ENCODE measurements at places on chromosomes 6 and 20. TPM values are rescaled to one million over a fixed set of nuclear protein-coding genes. Genes with fewer than 3 reads are reported as not detected.

The MAFB gene
- total RNA-seq, result 34.2 TPM

The ACSS1 gene
- total RNA-seq, result 55.4 TPM

The ANKRD66 gene
- total RNA-seq, result not detected

GRCh38 chr6:109561844-109562243 lies 78.8 kb upstream of the ZBTB24 start:
- no peak for DNase-seq

GRCh38 chr20:9500121-9500520 lies 14.3 kb upstream of the LAMP5 start:
- no peak for DNase-seq

DNA sequence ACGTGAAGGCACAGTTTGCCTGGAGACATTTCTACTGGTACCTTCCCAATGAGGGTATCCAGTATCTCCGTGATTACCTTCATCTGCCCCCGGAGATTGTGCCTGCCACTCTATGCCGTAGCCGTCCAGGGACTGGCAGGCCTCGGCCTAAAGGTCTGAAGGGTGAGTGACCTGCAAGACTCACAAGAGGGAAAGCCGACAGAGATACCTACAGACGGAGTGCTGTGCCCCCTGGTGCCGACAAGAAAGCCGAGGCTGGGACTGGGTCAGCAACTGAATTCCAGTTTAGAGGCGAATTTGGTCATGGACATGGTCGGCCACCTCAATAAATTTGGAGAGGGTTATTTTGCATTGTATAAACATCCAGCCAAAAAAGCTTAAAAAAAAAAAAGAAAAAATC lies 420.3 kb upstream of the FLRT3 start:
- DNase-seq, result no peak

GRCh38 chr20:8251201-8251575 lies 119.1 kb downstream of the PLCB1 start:
- no peak for DNase-seq

DNA sequence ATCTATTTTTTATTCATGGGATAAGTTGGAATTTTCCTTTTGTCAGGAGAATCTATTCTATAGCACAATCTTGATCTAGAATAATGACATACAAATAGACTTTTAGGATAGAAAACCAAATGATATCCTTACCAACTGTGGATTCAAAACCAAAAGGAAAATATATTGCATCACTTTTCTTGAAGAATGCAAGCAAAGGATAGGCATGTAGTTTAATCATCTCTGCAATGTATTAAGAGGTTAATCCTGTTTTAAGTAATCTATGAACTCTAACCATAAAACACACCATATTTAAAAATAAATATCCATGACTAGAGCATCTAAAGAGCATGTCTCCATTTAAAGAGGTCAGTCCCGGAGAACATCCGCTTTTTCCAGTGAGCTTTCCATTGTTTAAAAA lies 106.7 kb upstream of the CNKSR3 start:
- no peak for DNase-seq

DNA sequence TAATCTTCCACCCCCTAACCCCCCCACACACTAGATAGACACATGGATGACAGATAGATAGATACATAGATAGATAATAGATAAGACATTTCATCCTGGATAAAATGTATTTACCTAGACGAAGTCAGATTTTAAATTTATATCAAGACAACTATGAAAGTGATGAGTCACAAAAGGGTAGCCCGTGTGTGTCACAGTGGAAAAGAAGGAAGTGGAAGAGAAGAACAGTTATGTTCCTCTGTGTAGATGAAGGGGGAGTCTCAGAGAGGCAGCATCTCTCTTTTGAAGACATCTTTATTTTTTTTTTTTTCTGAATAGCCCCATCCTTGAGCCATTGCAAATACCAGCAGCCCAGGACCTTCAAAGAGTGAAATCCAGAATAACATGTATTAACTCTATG lies 121.7 kb upstream of the VGLL2 start:
- no peak for DNase-seq

GRCh38 chr6:41224800-41225199 lies 3.3 kb upstream of the TREML4 start:
- no peak for DNase-seq

DNA sequence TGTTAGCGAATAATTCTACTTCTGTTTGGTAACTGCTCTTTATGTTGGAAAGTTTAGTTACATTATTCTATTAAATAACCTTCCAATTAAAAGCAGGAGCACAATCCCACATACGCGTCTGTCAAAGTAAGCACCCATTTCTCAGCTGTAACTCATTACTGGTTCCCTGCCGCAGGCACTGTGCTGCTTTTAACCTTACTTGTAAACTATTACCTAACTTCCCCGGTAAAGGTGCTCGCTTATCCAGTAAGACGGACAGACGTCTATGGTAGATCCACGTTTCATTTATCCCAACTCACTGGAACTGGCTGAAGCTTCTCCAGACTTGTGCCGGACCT lies 529 bp upstream of the ENPP4 start:
- no peak for DNase-seq
